ENCODE measurements at places on chromosomes 16 and 17.

GRCh38 chr17:63075969-63076368 is 109.9 kb downstream of the TANC2 start:
- DNase-seq, result no peak

- no peak for DNase-seq
Measured at GRCh38 chr17:5468075-5468473, 708 bp downstream of the DHX33 start.

DNA sequence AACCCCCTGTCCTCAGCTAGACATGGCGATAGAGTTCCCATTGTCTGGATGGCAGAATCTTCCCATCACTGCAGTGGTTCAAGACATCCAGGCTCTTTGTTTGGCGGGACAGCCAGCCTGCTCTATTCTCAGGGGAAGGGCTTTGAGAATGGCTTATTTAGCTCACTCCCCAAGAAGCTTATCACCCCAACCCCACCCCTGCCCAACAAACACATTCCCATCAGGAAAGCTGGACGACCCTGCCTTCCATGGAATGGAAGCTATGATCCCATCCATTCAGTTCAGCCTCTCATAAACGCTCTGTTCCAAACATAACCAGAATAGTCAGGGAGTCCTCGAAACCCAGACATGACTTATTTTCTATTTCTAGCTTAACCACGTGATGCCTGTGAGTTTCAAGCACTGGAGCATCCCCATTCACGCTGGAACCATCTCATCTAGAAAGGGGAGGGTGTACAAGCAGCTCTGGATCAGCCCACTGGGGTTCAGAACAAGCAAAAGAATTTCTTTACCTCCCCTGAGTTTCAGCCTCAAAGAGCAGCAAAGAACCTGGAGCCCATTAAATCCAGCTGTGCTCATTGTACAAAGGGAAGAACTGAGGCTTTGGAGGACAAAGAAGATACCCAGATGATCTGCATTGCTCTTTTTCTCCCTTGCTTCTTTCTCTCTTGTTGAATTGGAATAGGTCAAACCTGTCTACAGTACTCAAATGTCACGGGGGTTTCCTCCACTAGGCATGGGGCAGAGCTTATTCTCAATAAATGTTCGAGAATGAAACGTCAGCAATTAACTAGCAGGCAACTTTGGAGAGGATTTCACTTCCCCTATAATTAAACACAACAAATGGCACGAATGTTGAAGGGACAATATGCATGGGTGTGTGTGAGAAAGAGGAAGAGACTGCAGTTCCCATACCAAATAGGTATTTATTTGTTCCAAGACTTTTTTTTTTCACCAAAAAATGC is 93.1 kb downstream of the XYLT1 start:
- no peak for DNase-seq

DNA sequence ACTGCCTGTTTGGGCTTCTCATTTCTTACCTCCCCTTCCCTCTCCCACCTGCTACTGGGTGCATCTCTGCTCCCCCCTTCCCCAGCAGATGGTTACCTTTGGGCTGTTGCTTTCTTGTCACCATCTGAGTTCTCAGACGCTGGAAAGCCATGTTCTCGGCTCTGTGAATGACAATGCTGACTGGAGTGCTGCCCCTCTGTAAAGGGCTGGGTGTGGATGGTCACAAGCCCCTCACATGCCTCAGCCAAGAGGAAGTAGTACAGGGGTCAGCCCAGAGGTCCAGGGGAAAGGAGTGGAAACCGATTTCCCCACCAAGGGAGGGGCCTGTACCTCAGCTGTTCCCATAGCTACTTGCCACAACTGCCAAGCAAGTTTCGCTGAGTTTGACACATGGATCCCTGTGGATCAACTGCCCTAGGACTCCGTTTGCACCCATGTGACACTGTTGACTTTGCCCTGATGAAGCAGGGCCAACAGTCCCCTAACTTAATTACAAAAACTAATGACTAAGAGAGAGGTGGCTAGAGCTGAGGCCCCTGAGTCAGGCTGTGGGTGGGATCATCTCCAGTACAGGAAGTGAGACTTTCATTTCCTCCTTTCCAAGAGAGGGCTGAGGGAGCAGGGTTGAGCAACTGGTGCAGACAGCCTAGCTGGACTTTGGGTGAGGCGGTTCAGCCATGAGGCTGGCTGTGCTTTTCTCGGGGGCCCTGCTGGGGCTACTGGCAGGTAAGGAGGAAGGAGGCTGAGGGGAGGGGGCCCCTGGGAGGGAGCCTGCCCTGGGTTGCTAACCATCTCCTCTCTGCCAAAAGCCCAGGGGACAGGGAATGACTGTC is at the start of gene CD68:
CD68 (plus strand) TSS at position 638 of the 833 bp plus-strand sequence; CDS start at position 678, 40 bp downstream.
- peak; percentile 55 for DNase-seq

DNA sequence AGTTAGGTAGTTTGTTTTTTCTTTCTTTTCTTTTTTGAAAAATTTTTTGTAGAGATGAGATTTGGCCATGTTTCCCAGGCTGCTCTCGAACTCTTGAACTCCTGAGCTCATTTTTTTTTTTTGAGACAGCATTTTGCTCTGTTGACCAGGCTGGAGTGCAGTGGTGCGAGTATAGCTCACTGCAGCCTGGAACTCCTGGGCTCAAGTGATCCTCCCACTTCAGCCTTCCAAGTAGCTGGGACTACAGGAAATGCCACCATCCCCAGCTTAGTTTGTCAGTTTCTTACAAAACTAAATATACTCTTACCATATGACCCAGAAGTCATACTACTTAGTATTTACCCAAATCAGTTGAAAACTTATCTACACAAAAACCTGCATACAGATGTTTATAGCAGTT is 14.4 kb upstream of the FBXO47 start:
- DNase-seq, result no peak

- DNase-seq, result no peak
Measured at GRCh38 chr16:15509593-15510535, 75.5 kb downstream of the BMERB1 start.

GRCh38 chr16:57479205-57479975 is 6.9 kb downstream of the DOK4 start:
- DNase-seq, result no peak

DNA sequence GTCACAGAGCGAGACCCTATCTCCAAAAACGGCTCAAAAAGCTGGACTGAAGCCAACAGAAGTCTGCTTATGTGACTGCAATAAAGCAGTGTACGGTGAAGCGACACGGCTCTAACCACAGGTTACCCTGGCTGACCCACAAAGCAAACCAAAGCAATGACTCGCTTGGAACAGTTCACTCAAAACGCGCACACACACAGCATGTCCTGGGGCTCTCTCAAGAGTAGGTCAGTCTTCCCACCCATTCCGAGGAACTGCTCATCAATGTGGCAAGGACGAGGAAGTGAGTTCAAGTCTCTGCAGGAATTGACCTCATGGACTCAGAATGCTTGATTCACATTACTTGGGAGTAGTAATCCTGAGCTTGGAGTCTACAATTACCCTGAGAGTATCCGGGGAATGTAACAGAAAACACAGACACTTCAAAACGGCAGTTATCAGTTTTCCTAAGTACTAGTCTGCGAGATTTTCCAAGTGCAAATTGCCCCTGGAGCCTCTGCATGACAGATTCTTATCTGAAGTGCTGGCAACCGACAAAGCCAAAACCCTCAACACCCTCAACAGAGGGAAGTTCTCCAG is 25.4 kb downstream of the PELP1 start:
- DNase-seq, result no peak

DNA sequence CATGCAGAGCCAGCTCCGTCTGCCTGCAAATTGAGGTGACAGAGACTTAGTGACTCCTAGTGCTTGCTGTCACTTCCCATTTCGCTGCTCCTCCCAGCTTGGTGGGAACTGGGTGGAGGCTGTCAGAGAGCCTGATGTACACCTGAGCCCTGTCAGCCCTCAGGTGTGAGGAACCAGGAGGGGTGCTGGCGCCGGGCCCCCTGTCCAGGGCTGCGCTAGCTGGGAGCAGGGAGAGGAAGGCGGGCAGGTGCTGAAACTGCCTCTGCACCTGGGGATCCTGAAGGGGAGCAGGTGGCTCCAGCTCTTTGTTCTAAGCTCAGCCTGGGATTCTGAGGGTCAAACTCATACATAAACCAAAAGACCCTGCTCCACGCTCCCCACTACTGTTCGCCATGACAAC is 10.8 kb upstream of the WSCD1 start:
- DNase-seq, result no peak

DNA sequence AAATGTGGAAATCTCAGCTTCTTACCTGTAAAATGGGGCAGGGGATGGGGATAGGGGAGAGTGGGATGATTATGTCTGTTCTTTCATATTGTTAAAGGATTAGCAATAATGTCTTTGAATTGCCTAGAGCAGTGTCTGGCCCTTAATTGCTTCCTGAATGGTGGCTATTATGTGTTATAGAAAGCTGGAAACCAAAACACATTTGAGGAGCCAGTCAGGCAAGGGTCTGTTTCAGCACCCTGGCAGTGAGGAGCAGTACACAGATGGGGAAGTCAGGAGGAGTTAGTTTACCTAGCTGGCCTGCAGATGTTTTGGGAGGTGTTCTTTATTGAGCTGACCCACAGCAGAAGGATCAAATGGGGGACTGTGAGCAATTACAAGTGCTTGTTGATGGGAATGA is 63.0 kb downstream of the NUP93 start:
- DNase-seq, result no peak

GRCh38 chr17:58956997-58957724 is 149.5 kb downstream of the TRIM37 start:
- DNase-seq, result no peak

GRCh38 chr16:27749547-27749875 is 199.6 kb downstream of the KATNIP start:
- no peak for DNase-seq

GRCh38 chr17:37489197-37490001 is at the start of gene DUSP14:
Gene DUSP14, plus strand, starts transcription at chr17:37489891. Its CDS starts 22,382 bp downstream, at chr17:37512273.
- DNase-seq, result peak; percentile 66

- no peak for DNase-seq
Measured at GRCh38 chr17:21400816-21401593, 24.8 kb downstream of the KCNJ12 start.

- DNase-seq, result no peak
Measured at GRCh38 chr17:17149520-17150447, 56.3 kb downstream of the PLD6 start.

DNA sequence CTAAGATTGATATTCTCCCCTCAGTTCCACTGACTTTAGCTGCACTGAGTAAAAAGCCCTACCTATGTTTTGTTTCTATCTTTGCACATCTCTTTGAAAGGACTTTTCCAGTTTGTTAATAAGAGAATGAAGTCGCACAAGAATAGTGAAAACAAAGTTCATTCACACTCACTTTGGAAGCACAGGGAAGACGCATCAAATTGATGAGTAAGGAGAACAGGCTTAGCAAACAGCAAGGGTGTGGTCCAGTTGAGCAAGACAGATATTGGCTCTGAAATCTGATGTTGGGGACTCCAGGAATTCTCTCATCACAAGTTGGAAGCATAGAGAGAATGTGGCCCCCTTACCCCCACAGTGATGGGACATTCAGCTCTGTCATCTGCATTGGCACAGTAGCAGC is 221.3 kb downstream of the CDH11 start:
- no peak for DNase-seq

GRCh38 chr16:81779536-81780320 is 637 bp downstream of the PLCG2 start:
- no peak for DNase-seq

GRCh38 chr17:69714669-69715068 is 300.2 kb downstream of the MAP2K6 start:
- no peak for DNase-seq
